ENCODE measurements at places on chromosomes 7 and 10.

- DNase-seq = no peak
These were observed 1.0 kb upstream of the KNDC1 start for GRCh38 chr10:133158756-133159610.

- DNase-seq = no peak
These were observed 828 bp upstream of the KEL start for GRCh38 chr7:142962991-142963390.

GRCh38 chr7:108132551-108133265 lies 2.5 kb upstream of the LAMB4 start:
- DNase-seq = no peak

DNA sequence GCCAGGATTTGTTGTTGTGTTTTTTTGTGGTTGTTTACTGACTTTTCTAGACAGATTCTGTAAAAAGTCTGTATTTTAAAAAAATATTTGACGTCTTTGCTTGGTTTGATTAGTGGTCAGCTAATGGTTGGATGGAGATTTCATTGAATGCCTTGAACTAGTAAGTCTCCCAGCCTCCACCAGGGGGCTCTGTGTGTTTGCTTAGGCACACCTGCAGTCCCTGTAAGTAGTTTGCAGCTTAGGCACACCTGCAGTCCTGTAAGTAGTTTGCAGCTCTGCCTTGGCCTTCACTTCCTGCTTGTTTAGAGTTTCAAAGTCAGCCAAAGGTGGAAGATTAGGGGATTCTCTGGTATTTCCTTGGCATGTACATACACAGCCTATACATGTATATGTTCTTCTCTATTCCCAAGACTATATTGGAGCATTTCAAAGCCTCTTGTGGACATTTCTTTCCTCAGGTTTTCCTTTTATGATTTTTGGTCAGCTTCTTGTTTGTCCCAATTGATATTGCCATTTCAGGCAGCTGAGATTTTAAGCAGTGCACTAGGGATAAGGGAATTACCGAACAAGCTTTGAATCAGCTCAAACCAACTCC lies 101.6 kb downstream of the CCSER2 start:
- DNase-seq = no peak

GRCh38 chr10:75828413-75828812 lies 397.0 kb downstream of the LRMDA start:
- DNase-seq = no peak

DNA sequence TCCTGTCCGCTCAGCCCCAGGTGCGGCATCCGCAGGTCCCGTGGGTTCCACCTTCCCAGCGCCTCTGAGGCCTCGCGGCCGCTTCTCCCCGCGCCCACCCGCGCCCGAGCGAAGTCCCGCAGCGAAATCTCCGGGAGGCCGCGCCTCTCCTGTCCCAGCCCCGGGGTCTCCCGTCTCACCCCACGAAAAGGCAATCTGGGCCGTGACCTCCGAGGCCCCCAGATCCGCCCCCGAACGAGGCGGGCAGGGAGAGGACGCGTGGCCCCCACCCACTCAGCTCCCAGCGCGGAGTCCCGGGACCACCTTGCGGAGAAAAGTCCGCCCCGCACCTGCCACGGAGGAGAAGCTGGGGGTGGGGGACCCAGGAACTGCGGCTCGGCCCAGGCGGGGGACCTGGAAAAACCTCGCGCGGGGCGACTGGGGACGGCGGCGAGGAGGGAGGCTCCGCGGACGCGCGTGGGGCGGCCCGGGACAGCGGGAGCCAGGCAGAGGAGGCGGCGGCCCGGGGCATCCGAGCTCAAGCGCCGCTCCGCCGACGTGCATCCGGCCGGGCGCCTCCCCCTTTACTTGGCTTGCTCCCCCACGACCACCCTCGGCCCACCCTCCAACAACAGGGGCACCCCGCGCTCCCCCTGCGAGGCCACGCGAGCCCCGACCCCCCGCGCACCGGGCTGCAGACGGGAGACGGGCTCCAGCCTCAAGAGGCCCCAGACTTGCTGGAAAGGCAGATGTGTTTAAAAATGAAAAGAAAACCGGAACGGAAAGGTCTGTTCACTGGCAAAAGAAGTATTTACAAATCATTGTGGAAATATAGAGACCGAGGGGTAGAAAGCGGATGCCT lies 33.0 kb upstream of the RNF32 start:
- DNase-seq = no peak

GRCh38 chr7:25493805-25494366 lies 265.6 kb upstream of the NPVF start:
- no peak for DNase-seq

DNA sequence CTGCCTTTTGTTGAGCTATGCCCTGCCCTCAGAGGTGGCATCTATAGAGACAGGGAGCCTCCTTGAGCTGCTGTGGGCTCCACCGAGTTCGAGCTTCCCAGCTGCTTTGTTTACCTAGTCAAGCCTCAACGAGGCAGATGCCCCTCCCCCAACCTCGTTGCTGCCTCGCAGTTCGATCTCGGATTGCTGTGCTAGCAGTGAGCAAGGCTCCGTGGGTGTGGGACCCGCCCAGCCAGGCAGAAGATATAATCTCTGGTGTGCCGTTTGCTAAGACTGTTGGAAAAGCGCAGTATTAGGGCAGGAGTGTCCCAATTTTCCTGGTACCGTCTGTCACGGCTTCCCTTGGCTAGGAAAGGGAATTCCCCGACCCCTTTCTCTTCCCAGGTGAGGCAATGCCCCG lies 88.4 kb upstream of the CDK6 start:
- DNase-seq = no peak

- DNase-seq = no peak
These were observed 104.8 kb downstream of the ITIH5 start for GRCh38 chr10:7561985-7562384.
